Activated T-helper 2 cell treated with anti-CD3 and anti-CD28 coated beads, Interferon-gamma antibody, Interleukin-2, Interleukin-4, amounts not matched to agents 10 μg/mL and 5 μg/mL and 100 μg/mL, durations not matched to agents 14 hours and 24 hours and 36 hours (primary cell): ENCODE measurements at places on chromosomes 2 and 18. TPM values are rescaled to one million over a fixed set of nuclear protein-coding genes. Genes with fewer than 3 reads are reported as not detected.

SEC11C gene
- 198 and 208 TPM in 2 replicates for total RNA-seq

GPC1 gene
- total RNA-seq = 21.9 and 25.6 TPM in 2 replicates

QPCT gene
- 0.48 and 0.71 TPM in 2 replicates for total RNA-seq

SF3B1 gene
- 284 and 289 TPM in 2 replicates for total RNA-seq

ELOA2 gene
- not detected in 2 replicates for total RNA-seq

FAM124B gene
- 2.0 and 2.1 TPM in 2 replicates for total RNA-seq

GRCh38 chr2:55088400-55088799, 38.1 kb upstream of the RTN4 start:
- no peaks in the 10 kb centered on the region for H3K4me1 ChIP-seq
- no peaks in the 10 kb centered on the region for H3K36me3 ChIP-seq
- H3K4me3 ChIP-seq = no peak overlapping the region
- DNase-seq = no peak
- H3K27ac ChIP-seq = no peak overlapping the region

- no peaks in the 10 kb centered on the region for H3K27me3 ChIP-seq
- peaks cover 67% of the 10 kb centered on the region for H3K36me3 ChIP-seq
- peaks cover 83% of the 10 kb centered on the region for H3K4me1 ChIP-seq
- H3K4me3 ChIP-seq = no peak overlapping the region
- H3K27ac ChIP-seq = peak overlapping the region; percentile 96
Observed at GRCh38 chr2:7440977-7441376, 523.8 kb downstream of the RNF144A start.

GRCh38 chr2:235162082-235162836, 210.4 kb downstream of the SH3BP4 start:
- no peaks in the 10 kb centered on the region for H3K4me1 ChIP-seq
- no peak overlapping the region for H3K4me3 ChIP-seq
- no peaks in the 10 kb centered on the region for H3K27me3 ChIP-seq
- no peaks in the 10 kb centered on the region for H3K36me3 ChIP-seq
- no peak for DNase-seq

DNA sequence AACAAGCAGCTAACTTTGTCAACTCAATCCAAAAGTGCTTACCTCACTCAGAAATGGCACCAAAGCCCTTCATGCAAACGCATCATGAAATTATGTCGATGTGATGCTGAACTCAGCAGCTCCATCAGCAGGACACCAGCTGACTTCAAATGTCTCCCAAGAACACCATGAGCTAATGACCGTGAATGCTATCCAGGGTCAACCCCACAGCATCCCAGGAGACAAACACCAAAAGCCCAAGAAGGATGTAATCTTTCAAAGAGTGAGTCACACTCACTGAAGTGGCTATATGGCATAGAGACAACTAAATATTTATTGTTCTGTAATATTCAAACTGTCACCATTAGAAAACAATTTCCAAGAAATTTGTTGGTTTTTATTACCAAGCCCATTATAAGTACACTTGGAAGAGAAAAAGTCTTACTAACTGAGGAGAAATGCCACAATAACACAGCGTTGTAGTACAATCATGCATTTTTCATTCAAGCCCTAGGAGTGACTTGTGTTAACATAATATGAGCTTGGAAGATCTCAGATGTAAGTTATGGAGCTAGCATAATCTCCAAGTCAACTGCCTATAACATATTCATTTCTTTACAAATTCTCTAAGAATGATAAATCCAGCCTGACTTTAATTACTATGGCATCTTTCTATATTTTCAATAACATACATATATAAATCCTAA, 165.0 kb upstream of the CCDC68 start:
- no peak overlapping the region for H3K4me3 ChIP-seq
- H3K27ac ChIP-seq = no peak overlapping the region
- H3K4me1 ChIP-seq = no peaks in the 10 kb centered on the region
- no peak for DNase-seq
- no peaks in the 10 kb centered on the region for H3K36me3 ChIP-seq
